ENCODE measurements at places on chromosomes 7 and 10. TPM values are rescaled to one million over a fixed set of nuclear protein-coding genes. Genes with fewer than 3 reads are reported as not detected.

- DNase-seq = no peak
Measured at GRCh38 chr10:79443338-79444198, 1.9 kb downstream of the ZCCHC24 start.

DNA sequence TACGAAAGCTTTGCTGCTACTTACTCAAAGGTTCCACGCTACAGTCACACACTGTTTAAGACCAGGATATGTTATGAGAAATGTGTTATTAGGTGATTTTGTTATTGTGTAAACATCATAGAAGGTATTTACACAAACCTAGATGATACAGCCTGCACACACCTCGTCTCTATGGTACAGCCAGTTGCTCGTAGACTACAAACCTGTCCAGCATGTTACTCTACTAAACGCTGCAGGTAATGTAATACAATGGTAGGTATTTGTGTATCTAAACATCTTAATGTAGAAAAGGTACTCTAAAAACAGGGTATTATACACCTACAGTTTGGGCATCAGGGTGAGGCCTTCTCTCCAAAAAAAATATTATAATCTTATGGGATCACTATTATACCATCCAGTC, 181.2 kb downstream of the MYOF start:
- DNase-seq = no peak

DNA sequence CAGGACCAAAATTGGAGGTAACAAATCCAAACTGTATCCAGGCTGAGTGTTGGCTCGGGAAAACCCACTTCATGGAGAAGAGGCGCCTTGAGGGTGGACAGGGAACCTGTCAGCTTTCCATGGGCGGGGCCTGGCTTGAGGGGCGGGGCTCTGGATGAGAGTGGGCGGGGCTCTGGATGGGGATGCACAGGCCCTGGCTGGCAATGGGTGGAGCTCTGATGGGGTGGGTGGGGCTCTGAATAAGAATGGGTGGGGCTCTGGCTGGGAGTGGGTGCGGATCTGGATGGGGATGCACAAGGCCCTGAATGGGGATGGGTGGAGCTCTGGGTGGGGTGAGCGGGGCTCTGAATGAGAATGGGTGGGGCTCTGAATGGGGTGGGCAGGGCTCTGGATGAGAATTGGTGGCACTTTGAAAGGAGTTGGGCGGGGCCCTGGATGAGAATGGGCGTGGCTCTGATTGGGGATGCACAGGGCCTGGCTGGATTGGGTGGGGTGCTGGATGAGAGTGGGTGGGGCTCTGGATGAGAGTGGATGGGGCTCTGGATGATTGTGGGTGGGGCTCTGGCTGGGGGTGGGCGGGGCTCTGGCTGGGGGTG, 96.6 kb upstream of the NPTX2 start:
- DNase-seq = peak; percentile 22

Gene NFKB2
- total RNA-seq = 44.5 TPM

GRCh38 chr7:130286881-130287280, 6.1 kb upstream of the CPA4 start:
- DNase-seq = no peak

GRCh38 chr10:2137549-2138174, 400.3 kb upstream of the ADARB2 start:
- DNase-seq = no peak

DNA sequence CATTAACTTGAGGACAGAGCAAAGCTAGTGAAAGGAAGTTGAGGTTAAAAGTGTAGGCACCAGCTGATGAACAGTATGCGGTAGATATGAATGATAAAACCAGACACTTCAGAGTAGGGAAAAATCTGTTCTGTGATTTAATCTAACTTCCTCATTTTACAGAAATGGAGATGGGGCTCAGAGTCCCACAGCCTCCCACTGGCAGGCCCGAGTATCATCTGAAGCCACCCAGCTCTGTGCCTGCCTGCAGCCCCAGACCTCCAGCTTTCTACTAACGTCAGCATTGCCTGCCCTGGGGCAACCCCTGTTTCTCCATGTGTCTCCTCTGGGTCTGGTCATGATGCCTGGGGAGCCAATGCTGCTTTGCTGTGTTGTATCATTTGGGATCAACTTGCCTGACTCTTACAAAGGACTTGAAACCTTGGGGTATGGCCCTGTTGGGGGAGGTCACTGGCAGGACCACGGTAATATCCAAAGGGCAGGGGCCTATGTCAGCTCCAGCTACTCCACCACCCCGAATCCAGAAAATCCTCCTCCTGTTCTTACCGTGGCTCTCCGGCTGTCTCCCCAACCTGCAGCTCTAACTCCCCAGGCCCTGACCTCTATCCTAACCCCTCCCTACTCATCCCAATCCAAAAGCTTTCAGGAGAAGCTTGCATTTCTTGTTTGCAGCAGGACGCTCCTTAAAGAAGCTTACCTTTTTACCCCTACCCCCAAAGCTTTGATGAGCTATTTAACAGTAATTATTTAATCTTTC, 56.2 kb upstream of the NPY start:
- no peak for DNase-seq

- DNase-seq = no peak
Measured at GRCh38 chr7:117012696-117013095, 59.4 kb downstream of the ST7 start.

DNA sequence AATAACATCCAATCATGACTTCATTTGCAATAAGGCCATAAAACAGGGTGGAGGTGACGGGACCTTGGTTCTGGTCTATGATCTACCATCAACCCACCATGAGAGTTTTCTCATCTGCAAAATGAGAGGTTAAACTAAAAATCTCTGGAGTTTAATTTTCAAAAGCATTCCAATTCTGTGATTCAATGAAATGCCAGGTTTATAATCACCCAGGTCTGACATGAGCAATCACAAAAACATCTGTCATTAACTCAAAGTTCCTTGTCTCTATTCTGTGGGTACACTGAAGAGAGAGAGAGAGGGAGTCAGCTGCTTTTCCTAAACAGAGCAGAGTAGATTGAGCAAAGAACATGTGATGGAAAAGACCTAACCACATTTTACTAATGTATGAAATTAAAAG, 75.4 kb downstream of the NUDCD3 start:
- no peak for DNase-seq

DNA sequence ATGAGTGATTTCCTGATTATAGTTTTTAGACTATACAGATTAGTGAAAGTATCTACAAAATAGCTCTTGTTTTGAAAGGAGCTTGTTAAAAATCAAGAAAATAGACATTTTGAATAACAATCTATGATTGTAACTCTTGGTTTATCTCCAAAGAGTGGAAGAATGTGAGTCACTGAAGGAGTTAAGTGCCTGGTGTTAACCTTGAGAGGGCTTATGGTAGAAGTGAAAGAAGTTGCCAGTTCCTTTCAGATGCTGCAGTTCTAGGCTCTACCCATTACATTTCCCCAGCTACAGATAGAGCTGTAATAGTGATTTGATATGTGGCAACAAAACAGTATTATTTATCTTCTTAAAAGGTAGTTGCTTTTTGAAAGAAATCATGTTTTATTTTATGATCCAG, 12.7 kb downstream of the NRBF2 start:
- no peak for DNase-seq

Gene CRPPA
- 1.9 TPM for total RNA-seq

- DNase-seq = no peak
Measured at GRCh38 chr7:44595934-44596635, 10.3 kb upstream of the OGDH start.

Gene NAT16
- total RNA-seq = not detected

DNA sequence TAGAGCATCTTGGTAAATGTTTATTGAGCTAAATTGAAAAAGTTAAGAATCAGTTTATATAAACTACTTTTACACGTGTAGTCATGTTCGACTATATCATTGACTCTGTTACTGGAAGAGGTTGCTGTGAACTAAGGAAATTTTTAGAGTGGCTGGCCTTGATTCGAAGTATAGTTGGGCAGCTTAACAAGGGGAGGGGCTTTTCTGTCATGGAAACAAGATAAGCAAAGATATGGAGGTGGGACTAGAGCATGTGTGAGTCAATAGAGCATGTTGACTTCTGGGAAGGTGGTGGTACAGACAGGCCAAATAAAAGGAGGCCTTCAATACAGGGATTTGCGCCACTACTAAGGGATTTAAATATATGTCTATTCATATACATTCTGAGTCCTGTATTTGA, 7.6 kb downstream of the ATP5F1C start:
- no peak for DNase-seq

GRCh38 chr7:88169717-88170320, 50.0 kb downstream of the SRI start:
- no peak for DNase-seq

- DNase-seq = no peak
Measured at GRCh38 chr10:25683344-25683743, 250.7 kb upstream of the MYO3A start.

- no peak for DNase-seq
Measured at GRCh38 chr7:72266771-72267170, 145.4 kb downstream of the CALN1 start.

GRCh38 chr7:44466300-44467216, 23.9 kb downstream of the NUDCD3 start:
- no peak for DNase-seq

GRCh38 chr7:66558201-66558641, 70.5 kb upstream of the KCTD7 start:
- DNase-seq = no peak

DNA sequence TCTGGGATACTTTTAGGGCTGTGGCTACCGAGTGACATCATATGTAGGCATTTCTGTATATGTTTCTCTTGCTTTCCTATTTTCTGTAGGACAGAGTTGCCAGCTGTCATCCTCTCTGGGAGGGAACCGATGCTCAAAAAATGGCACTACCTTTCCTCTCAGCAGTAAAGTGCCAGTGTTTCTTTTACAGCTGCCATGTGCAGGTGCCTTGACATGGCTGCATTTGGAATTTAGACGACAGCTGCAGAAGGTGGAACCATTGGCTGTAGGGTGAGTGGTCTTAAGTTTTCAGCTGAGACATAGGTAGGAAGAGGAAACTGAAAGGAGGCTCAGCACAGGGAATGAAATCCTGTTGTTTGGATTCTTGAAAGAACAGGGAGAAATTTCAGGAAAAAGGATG, 20.2 kb upstream of the RPA3 start:
- DNase-seq = no peak

Gene FAM25A
- not detected for total RNA-seq

- DNase-seq = no peak
Measured at GRCh38 chr7:7565018-7565680, 1.5 kb upstream of the MIOS start.

Gene PON1
- total RNA-seq = not detected

DNA sequence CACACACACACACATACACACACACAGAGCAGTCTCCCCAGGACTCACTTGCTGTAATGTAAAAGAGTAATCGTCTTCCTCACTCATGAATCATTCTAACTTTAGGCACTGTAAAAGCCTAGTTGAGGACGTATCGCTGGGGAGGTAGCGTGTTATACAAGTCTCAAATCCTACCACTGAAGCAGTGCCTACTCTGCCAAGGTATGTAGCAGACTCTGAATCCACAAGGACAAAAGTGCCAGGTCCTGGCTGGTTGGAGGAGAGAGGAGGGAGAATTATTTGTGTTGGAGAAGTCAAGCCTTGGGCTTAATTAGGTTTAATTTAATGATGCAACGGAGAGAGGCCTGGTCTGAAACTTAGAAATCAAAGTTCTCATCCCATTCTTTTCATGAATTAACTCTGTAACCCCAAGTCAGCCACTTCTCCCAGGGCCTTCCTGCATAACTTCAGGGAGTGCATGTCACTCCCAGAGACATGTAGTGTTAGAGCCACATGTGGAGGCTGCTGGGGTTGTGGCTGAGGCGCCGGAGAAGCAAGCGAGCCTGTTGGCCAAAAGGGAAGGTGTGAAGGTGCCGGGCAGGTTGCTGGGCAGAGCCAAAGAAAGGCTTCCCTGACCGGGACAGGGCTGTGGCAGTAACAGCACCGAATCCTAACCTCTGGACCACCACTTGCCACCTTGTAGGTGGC, 36.7 kb downstream of the NKX2-3 start:
- DNase-seq = no peak

GRCh38 chr10:122525788-122526187, 34.8 kb upstream of the DMBT1 start:
- DNase-seq = peak; percentile 61

GRCh38 chr7:108200326-108200725, 70.2 kb upstream of the LAMB4 start:
- DNase-seq = no peak

GRCh38 chr10:13743101-13743693, 156.4 kb downstream of the PRPF18 start:
- DNase-seq = no peak

GRCh38 chr10:104447331-104447730, 93.7 kb downstream of the CFAP58 start:
- no peak for DNase-seq

GRCh38 chr7:601595-602340, 82.1 kb upstream of the PDGFA start:
- peak; percentile 46 for DNase-seq

GRCh38 chr7:6558837-6559236, 7.6 kb upstream of the GRID2IP start:
- peak; percentile 31 for DNase-seq

Gene SKAP2
- 46.9 TPM for total RNA-seq

GRCh38 chr7:91827169-91827568, 53.3 kb downstream of the MTERF1 start:
- DNase-seq = no peak

Gene FOXI2
- total RNA-seq = 0.08 TPM

Gene MRPS24
- 160 TPM for total RNA-seq

- no peak for DNase-seq
Measured at GRCh38 chr7:22718911-22719420, 8.0 kb upstream of the IL6 start.

GRCh38 chr7:143480501-143480900, 2.8 kb downstream of the TAS2R41 start:
- no peak for DNase-seq

DNA sequence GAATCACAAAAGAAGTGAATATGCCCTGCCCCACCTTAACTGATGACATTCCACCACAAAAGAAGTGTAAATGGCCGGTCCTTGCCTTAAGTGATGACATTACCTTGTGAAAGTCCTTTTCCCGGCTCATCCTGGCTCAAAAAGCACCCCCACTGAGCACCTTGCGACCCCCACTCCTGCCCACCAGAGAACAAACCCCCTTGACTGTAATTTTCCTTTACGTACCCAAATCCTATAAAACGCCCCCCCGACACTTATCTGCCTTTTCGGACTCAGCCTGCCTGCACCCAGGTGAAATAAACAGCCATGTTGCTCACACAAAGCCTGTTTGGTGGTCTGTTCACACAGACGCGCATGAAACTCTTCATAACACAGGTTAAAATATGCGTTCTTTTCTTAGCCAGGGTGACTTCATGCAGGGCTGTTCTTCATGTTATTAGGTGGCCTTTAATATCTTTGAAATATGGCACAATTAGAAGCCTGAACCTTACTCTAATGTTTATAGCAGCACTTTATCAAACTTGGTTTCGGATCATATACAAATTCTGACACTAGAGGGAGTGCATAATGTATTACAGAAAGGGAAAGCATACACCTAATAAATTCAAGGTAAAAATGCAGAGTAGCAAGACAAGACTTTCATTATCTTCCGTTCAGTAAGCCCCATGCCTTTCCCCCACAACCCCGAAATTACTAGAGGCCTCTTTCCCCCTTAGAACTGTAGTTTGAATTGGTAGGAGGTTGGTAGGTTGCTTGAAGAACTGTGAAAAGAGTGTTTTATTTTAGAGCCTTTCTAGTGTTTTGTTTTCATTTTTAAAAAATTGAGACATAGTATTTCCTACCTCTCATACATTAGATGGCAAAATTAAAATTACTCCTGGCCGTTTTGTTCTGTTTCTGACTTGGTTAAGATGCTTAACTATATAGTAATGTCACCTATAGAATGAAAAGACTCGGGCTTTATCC, 117.9 kb downstream of the NPY start:
- DNase-seq = no peak

GRCh38 chr7:80542398-80542797, 30.5 kb upstream of the GNAT3 start:
- no peak for DNase-seq

- DNase-seq = no peak
Measured at GRCh38 chr7:140576589-140576988, 64.0 kb downstream of the DENND2A start.

All from colonic mucosa (tissue), 4 donors.